ENCODE measurements at places on chromosomes 12 and 14. TPM values are rescaled to one million over a fixed set of nuclear protein-coding genes. Genes with fewer than 3 reads are reported as not detected.

- DNase-seq, result no peak
Observed at GRCh38 chr12:24489939-24490338, 459.0 kb downstream of the BCAT1 start.

- DNase-seq, result no peak
Observed at GRCh38 chr12:104691721-104692556, 235.2 kb downstream of the CHST11 start.

DNA sequence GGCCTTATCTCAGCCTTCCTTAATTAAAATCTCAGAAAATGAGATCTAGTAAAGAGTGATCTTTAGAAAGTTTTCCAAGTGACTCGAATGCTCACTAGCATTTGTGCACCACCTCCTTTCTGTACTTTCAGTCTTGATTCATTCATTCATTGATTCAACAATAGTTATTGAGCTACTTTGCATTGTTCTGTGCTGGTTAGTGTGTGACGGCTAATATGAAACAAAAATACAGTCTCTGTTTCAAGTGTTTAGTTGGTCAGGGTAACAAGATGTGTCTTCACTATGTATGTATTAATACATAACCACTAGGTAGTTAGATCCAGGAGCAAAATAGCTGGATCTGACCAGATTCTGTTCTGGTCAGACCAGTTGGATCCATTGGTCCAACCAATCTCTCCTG is 100.9 kb downstream of the FAR2 start:
- no peak for DNase-seq

GRCh38 chr12:89461649-89462612 is 62.7 kb downstream of the GALNT4 start:
- no peak for DNase-seq

KRT75 gene
- total RNA-seq, result not detected

Measured in progenitor cell of endocrine pancreas (in vitro differentiated cells).